SK-N-SH (cell line): ENCODE measurements at places on chromosomes 13 and 19. TPM values are rescaled to one million over a fixed set of nuclear protein-coding genes. Genes with fewer than 3 reads are reported as not detected.

ZNF567 gene
- 4.1 and 4.5 TPM in 2 replicates for polyA plus RNA-seq

SIGLEC7 gene
- not detected in 2 replicates for polyA plus RNA-seq

GNA15 gene
- polyA plus RNA-seq: 0.05 and 0.13 TPM in 2 replicates

KCNN1 gene
- polyA plus RNA-seq: 2.7 and 3.6 TPM in 2 replicates

THSD8 gene
- not detected in 2 replicates for polyA plus RNA-seq

ZNF709 gene
- polyA plus RNA-seq: 0.64 and 0.99 TPM in 2 replicates

EMC10 gene
- 218 and 219 TPM in 2 replicates for polyA plus RNA-seq

ZBTB32 gene
- polyA plus RNA-seq: not detected in 2 replicates

CLEC4M gene
- not detected in 2 replicates for polyA plus RNA-seq

CPB2 gene
- polyA plus RNA-seq: not detected in 2 replicates

TNNT1 gene
- 27.1 and 39.5 TPM in 2 replicates for polyA plus RNA-seq

APOC1 gene
- polyA plus RNA-seq: 0.73 and 2.7 TPM in 2 replicates
